ENCODE measurements at places on chromosomes 16 and 17. TPM values are rescaled to one million over a fixed set of nuclear protein-coding genes. Genes with fewer than 3 reads are reported as not detected.

CCL16 gene
- not detected for total RNA-seq

MC1R gene
- total RNA-seq = 2.0 TPM

DECR2 gene
- total RNA-seq = 9.7 TPM

TBC1D3 gene
- total RNA-seq = not detected

ADGRG1 gene
- 8.5 TPM for total RNA-seq

UMOD gene
- total RNA-seq = not detected

SLFN12L gene
- 42.5 TPM for total RNA-seq

HBA1 gene
- not detected for total RNA-seq

SLFN13 gene
- total RNA-seq = 39.9 TPM

ALDH3A2 gene
- 17.6 TPM for total RNA-seq

PIK3R5 gene
- 50.4 TPM for total RNA-seq

MYOCD gene
- total RNA-seq = not detected

SMPD3 gene
- 0.16 TPM for total RNA-seq

TLE7 gene
- not detected for total RNA-seq

PNMT gene
- total RNA-seq = not detected
